ENCODE measurements at places on chromosomes 3 and 15.

GRCh38 chr15:64224511-64224910, 61.7 kb upstream of the PPIB start:
- peak; percentile 47 for DNase-seq

GRCh38 chr15:68557469-68558317, 21.1 kb upstream of the CORO2B start:
- no peak for DNase-seq

DNA sequence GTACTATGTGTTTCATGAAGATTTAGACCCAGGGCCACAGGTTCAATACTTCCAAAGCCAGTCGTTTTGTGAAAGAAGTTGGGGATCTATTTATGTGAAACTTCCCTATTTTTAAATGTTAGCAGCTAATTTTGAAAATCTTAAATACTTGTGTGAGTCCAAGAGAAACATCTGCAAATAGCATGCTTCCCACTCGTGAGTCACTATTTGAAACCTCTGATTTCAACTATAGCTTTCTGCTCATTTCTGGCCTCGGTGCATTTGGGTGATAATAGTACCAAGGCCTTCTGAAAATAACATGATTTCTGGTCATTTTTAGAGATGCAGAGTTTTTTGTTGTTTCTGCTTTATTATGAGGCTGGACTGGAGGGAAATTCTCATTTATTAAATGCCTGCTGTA, 110.0 kb downstream of the OPA1 start:
- no peak for DNase-seq

GRCh38 chr3:122890077-122890719, 95.3 kb downstream of the SLC49A4 start:
- DNase-seq, result peak; percentile 8

- DNase-seq, result no peak
Observed at GRCh38 chr3:71309342-71309741, 274.2 kb downstream of the FOXP1 start.

- no peak for DNase-seq
Observed at GRCh38 chr15:66294157-66294931, 976 bp downstream of the DIS3L start.

DNA sequence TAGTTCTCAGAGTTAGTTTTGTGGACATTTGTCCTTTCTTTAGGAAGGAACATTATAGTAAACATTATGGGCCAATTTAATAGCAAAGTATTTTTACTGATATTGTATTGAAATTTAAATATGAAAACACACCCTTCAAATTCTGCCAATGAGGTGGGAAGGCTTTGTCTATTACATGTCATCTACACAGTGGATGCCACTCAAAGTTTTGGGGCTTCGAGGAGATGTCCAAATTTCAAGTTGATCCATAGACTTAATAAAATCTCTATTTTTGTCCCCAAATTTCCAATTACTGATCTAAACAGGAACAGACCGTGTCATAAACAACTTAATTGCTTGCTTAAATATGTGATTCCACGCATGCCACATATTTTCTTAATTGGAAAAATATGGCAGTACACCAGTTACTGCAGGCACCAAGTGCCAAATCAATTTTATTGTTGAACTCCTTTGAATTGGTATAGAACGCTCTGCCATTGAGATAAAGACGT, 1.7 kb downstream of the SHOX2 start:
- DNase-seq, result no peak

Measured in NCI-H1694 (cell line).